NCI-H1417 treated with DMSO at 0.1 percent for 48 hours (cell line): ENCODE measurements at places on chromosomes 5 and 9.
A peak's percentile ranks its signal among the peaks of the same experiment; 100 is the strongest.

DNA sequence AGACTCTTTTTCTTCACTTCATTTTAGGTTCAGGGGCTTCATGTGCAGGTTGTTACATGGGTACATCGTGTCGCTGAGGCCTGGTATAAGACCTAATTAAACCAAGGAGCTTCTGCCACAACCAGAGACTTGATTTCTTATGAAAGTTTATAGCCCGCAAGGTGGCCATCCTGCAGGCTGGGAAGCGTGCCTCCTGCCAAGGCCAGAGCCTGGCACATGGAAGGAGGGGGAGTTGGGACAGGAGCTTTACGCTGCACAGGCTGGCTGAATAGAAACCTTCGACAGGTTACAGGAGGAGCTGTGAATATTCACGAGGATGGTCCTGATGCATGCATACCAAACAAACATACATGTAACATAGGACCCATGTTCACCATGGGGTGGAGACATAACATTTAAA lies 50.1 kb upstream of the SIMC1 start:
- DNase-seq, result no peak

DNA sequence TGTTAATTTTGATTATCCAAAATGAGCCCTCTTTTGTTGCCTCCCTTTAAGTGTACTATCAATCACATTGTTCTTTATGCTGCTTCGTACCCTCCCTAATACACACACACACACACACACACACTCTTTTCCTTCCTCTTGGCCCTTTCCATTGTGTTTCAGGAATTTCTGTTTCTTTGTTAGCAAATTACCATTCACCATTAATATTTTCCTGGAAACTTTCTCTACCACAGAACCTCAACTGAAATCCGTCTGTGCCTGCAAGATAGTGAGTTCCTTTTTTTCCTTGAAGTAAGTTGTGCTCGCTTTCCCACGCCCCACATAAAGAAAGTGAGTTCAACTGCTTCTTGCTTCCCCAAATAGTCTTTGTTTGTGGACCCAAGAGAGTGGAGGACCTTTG lies 61.8 kb downstream of the SMIM15 start:
- no peak for DNase-seq

- no peak for DNase-seq
Observed at GRCh38 chr5:111829701-111830100, 72.7 kb upstream of the NREP start.

GRCh38 chr9:116569111-116569510 lies 118.0 kb upstream of the TRIM32 start:
- no peak for DNase-seq

DNA sequence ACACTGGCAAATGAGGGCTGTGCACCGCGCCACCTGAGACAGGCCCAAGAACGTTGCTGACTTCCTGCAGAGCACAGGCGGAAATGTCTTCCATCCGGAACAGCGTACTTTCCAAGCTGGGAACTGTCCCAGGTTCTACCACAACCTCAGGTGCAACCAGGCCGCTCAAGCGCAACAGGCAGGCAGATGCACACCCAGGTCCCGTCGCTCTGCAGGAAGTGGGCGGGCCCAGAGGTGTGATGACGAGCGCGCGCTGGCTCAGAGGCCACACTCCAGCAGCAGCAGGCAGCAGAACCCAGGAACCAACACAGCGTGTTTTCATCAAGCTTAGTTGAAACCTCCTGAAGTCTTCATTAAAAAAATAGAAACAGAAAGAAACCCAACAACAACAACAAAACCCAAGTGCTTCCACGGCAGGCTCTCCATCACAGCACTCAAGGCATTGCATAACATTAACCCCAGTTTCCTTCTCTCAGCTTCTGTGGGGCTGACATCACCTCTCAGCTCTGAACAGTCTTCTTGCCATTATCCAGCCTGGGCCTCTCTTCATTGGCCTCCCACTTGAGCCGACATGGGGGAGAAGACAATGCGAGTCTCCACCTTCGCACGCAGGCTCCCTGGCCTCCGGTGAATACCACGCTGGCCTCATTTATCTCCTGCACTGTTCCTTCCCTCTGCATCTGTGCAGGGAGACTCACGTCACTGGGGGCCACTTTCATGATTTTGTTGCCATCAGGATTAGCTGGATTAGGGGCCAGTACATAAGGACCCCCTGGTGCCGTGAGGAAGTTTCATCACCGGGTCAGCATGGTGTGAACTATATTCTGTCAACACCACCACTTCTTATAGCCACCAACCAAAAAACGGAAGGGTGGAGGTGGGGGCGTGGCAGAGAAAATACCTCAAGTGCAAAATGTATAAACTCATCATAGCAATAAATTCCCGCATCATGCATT lies 22.1 kb downstream of the PTCH1 start:
- peak; percentile 44 for DNase-seq

- no peak for DNase-seq
Observed at GRCh38 chr5:158380661-158381060, 521.7 kb upstream of the CLINT1 start.
